ENCODE measurements at places on chromosomes 13 and 19. TPM values are rescaled to one million over a fixed set of nuclear protein-coding genes. Genes with fewer than 3 reads are reported as not detected.

The DHRS12 gene
- total RNA-seq, result 12.2 TPM

The MPHOSPH8 gene
- total RNA-seq, result 31.1 TPM

The TEKTIP1 gene
- 1.1 TPM for total RNA-seq

The CYP2F1 gene
- total RNA-seq, result not detected

- DNase-seq, result no peak
Observed at GRCh38 chr19:52224211-52224610, 34.4 kb downstream of the PPP2R1A start.

- DNase-seq, result no peak
Observed at GRCh38 chr19:4096049-4096892, 27.7 kb downstream of the MAP2K2 start.

DNA sequence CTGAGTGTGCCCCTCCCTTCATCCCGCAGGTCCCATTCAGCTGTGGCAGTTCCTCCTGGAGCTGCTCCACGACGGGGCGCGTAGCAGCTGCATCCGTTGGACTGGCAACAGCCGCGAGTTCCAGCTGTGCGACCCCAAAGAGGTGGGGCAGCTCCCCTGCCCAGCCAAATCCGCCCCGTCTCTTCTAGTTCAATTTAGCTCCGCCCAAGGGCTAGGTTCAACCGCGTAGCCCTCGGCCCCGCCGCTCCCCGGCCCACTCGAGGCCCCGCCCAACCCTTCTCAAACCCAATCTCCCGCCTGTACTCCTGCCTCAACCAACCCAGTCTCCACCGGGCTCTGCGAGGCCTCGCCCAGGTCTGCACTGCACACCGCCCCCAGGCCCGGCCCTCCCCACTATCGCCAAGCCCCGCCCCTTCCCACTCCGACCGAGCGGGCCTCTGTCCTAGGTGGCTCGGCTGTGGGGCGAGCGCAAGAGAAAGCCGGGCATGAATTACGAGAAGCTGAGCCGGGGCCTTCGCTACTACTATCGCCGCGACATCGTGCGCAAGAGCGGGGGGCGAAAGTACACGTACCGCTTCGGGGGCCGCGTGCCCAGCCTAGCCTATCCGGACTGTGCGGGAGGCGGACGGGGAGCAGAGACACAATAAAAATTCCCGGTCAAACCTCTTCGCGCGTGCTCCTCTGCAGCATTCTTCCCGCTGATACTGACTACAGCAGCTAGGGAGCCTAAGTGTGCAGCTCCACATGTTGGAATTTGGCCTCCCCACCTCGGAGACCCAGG is 2.9 kb downstream of the ETV2 start:
- DNase-seq, result peak; percentile 94

DNA sequence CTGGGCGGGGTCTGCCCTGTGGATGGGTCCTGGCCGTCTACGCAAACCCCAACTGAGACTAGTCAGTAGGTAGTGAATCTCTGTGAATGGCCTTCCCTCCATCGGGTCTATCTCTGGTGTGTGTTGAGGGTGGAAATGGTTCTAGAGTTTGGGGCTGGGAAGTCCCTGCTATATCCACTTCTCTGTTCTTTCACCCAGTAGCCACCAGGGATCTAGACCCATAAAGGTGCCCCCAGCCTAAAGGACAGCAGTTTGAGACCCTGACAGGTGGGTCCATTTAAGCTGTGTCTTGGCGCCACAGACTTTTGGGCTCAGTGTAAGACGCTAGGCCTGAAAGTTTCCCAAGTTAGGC is 57.7 kb downstream of the ZNF568 start:
- DNase-seq, result no peak

DNA sequence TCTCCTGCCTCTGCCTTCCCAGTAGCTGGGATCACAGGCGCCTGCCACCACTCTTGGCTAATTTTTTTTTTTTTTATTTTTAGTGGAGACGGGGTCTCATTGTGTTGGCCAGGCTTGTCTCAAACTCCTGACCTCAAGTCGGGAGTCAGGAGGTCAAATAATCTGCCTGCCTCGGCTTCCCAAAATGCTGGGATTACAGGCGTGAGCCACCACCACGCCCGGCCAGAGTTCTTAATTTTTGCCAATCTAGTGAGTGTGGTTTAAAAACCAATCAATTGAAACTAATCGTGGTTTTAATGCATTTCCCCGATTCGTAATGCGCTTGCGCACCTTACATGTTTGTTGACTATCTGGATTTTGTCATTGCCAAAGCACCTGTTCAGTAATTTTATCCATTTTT is 37.0 kb downstream of the SKA3 start:
- no peak for DNase-seq

- DNase-seq, result no peak
Observed at GRCh38 chr13:87207280-87208003, 463.7 kb upstream of the SLITRK5 start.

DNA sequence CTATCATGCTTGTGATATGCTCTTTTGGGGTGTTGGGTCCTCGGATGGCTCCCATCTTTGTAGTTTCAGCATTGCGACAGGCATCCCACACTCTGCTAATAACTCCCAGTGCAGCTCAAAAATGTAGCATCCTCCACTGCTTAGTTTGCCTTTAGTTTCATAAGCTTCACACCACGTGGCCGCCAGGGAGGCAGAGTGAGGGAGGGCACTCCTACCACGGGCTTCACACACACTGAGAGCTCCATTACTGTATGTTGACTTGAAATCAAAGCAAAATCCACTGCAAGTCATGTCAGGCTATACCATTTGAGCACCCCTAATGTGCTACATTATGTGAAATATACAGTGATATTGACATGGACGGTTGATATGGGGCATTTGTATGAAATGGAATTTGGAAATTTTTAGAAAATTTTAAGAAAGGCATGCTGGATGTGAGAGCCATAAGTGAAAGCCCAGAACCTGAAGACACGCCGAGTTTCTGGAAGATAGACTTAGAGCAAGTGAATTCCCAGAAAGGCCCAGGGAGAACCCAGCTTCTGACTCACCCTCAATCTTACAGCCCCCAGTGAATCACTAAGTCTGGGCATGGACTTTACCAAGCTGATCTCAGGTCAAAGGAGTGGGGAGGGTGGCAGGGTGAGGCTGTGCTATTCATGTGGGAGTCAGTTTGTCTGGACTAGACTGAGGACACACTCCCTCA is 94.1 kb downstream of the HSPH1 start:
- DNase-seq, result no peak

- DNase-seq, result no peak
Observed at GRCh38 chr13:114012141-114012540, 38.3 kb upstream of the C13orf46 start.

DNA sequence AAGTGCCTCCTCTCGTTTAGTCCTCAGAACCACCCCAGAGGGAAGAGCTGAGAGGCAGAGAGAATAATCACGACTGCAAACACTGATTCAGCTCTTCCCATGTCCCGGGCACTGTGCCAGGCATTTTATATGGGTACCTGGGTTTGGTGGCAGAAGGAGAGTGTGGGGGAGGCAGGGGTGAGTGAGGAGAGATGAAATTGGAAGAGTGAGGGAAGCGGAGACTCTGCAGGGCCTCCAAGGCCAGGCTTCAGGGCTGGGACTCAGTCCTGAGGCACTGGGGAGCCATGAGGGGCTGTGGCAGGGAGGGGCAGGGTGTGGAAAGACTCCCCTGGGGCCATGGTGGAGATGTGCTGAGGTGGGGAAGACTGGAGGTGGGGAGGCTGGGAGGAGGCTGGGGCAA is 8.7 kb downstream of the SYNGR4 start:
- DNase-seq, result no peak

GRCh38 chr13:25846222-25846984 is 205.4 kb downstream of the SHISA2 start:
- DNase-seq, result no peak

DNA sequence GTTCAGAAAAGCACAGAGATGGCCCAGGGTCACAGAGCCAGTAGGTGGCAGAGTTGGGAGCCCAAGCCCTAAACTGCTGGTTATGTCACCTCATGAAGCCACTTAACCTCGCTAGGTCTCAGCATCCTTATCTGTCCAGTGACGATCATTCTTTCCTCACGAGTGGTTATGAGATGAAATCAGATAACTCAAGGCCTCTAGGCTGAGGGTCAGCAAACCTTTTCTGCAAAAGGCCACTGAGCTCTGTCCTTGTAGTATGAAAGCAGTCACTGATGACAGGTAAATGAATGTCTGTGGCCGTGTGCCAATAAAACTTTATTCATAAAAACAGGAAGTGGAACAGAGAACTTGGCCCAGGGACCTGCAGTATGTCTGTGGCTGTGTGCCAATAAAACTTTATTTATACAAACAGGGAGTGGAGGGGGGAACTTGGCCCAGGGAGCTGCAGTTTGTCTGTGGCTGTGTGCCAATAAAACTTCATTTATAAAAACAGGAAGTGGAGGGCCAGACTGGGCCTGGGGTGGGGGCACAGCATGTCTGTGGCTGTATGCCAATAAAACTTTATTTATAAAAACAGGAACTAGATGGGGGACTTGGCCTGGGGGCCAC is 71.2 kb downstream of the GNG7 start:
- no peak for DNase-seq

- DNase-seq, result no peak
Observed at GRCh38 chr13:93700115-93700514, 473.5 kb downstream of the GPC6 start.

DNA sequence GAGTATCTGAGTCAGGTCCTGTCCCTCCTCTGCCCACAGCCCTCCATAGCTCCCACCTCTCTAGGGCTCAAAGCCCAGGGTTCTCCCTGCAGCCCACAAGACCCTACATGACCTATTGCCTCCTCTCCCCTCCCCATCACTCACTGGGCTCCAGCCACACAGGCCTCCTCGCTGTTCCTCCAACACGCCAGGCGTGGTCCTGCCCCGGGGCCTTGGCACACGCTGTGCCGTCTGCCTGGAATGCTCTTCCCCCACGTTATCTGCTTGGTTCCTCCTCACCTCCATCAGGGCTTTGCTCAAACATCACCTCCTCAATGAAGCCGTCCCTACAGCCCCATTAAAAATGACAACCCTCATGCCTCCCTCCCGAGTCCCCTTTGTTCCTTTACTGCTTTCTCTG is 21.1 kb downstream of the PTPRS start:
- no peak for DNase-seq

Data from heart right ventricle (tissue), 16 donors.